ENCODE measurements at places on chromosomes 2 and 18.

DNA sequence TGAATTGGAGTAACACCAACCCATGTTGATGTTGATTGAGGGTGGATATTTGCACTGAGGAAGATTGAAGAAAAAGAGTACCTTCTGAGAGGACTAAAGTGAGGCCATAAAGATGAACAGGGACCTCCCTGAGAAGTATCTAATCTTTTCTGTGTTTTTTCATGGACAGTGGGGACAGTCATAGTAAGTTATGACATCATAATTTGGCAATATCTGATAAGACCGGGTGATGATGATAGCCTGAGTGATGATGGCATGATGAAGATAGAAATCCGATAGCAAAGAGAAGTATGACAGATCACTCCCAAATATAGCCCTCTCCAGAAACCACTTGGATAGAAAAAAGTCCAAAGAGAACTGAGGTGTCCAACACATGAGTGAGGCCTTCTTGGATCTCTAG is 2.2 kb upstream of the ATP5MC3 start:
- no peak for DNase-seq

- DNase-seq, result no peak
Measured at GRCh38 chr18:45844938-45845337, 19.5 kb downstream of the SIGLEC15 start.

GRCh38 chr2:238101891-238102841 is 2.0 kb downstream of the ESPNL start:
- no peak for DNase-seq

- no peak for DNase-seq
Measured at GRCh38 chr2:5946225-5947115, 254.3 kb downstream of the SOX11 start.

- no peak for DNase-seq
Measured at GRCh38 chr2:197576631-197577030, 60.8 kb downstream of the MOB4 start.

DNA sequence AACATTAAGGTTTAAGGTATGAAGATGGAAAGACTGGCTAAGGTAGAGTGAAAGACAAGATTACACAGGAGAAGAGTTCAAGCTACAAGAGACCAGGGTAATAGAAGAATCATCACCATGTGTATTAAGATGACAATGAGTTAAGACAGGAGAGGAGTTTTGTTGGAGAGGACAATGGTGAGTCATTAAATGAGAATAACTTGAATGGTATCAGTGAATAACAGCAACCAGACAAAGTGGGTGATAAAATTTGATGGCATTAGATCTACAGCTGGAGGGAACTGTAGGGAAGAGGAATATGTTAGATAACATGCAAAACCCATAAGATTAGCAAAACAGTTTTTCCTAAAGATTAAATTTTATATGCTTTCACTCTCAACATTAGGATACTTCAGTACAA is 18.8 kb upstream of the ENOSF1 start:
- DNase-seq, result no peak

Measured in activated T-cell treated with anti-CD3 and anti-CD28 coated beads for 48 hours (primary cell).